ENCODE measurements at places on chromosomes 2 and 18. TPM values are rescaled to one million over a fixed set of nuclear protein-coding genes. Genes with fewer than 3 reads are reported as not detected.

DNA sequence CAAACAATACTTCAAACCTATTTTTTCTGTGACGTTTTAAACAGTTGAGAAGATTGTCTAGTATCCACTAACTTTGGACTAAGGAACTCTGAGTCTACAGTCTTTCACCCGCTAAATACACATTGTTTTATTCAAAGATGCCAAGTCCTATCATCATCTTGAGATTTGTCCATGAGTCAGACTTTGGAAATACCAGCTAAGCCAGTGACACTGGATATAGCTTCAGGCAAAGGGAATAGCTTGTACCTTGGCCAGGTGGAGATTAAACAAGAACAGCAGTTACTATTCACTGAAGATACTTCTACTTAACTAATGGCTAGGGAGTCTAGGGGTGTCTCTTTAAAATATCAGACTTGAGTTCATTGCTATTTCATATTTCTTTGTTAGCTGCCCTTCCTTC is 137.5 kb downstream of the COMMD1 start:
- H3K27ac ChIP-seq, result no peak overlapping the region
- H3K4me1 ChIP-seq, result peaks cover 4% of the 10 kb centered on the region
- no peak for DNase-seq
- no peaks in the 10 kb centered on the region for H3K27me3 ChIP-seq
- no peak overlapping the region for H3K4me3 ChIP-seq

- H3K36me3 ChIP-seq, result no peaks in the 10 kb centered on the region
- no peak for DNase-seq
- peaks cover 6% of the 10 kb centered on the region for H3K4me1 ChIP-seq
- H3K27ac ChIP-seq, result no peak overlapping the region
- H3K27me3 ChIP-seq, result no peaks in the 10 kb centered on the region
These were observed 4.4 kb downstream of the TXNDC2 start for GRCh38 chr18:9890196-9890595.

GRCh38 chr2:58047373-58047935 is 848 bp downstream of the VRK2 start:
- H3K36me3 ChIP-seq, result peaks cover 11% of the 10 kb centered on the region
- H3K27me3 ChIP-seq, result no peaks in the 10 kb centered on the region
- peak overlapping the region; percentile 84 for H3K4me3 ChIP-seq
- peaks cover 43% of the 10 kb centered on the region for H3K4me1 ChIP-seq

- peaks cover 100% of the 10 kb centered on the region for H3K27me3 ChIP-seq
- H3K27ac ChIP-seq, result no peak overlapping the region
- H3K4me1 ChIP-seq, result peaks cover 60% of the 10 kb centered on the region
- H3K4me3 ChIP-seq, result peak overlapping the region; percentile 45
These were observed 7.2 kb upstream of the SIX3 start for GRCh38 chr2:44934038-44934982.

DNA sequence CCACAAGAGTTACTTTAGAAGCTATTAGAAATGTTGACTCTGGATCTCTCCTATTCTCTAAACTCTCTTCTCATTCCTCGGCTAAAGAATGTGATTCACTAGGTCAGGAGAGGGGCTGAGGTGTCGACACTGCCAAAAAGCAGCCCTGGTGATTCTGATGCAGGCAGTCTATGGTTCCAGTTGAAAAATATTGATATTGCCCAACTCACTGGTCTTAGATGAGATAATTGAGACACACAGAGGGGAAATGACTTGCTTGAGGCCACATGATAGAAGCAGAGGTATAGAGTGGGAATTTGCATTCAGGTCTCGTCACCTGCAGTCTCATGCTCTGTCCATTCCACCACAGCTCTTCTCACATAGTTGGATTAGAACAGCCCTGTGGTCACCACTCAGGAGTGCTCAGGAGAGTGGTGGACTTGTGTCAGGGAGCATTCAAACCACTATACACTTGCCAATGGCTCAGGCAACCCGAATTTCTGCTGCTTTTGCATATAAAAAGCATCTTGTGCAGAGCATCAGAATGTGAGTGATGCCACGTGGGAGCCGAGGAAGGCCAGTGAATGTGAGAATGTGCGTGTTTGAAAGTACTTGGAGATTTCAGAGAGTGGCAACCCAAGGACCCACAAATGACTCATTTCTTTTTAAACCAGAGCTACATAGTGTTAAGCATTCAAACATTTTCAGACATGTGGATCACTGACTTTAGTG is 65.1 kb upstream of the CTLA4 start:
- no peak overlapping the region for H3K27ac ChIP-seq
- no peak for DNase-seq
- H3K36me3 ChIP-seq, result no peaks in the 10 kb centered on the region
- H3K4me1 ChIP-seq, result no peaks in the 10 kb centered on the region
- no peak overlapping the region for H3K4me3 ChIP-seq

GRCh38 chr2:191311156-191311555 is 66.0 kb downstream of the MYO1B start:
- no peak for DNase-seq
- H3K4me1 ChIP-seq, result peaks cover 25% of the 10 kb centered on the region
- H3K36me3 ChIP-seq, result no peaks in the 10 kb centered on the region
- H3K27me3 ChIP-seq, result no peaks in the 10 kb centered on the region
- H3K4me3 ChIP-seq, result no peak overlapping the region

GRCh38 chr2:170550501-170550900 is 164.6 kb upstream of the SP5 start:
- DNase-seq, result no peak
- peaks cover 5% of the 10 kb centered on the region for H3K4me1 ChIP-seq
- H3K27ac ChIP-seq, result no peak overlapping the region
- no peak overlapping the region for H3K4me3 ChIP-seq
- H3K27me3 ChIP-seq, result no peaks in the 10 kb centered on the region

DNA sequence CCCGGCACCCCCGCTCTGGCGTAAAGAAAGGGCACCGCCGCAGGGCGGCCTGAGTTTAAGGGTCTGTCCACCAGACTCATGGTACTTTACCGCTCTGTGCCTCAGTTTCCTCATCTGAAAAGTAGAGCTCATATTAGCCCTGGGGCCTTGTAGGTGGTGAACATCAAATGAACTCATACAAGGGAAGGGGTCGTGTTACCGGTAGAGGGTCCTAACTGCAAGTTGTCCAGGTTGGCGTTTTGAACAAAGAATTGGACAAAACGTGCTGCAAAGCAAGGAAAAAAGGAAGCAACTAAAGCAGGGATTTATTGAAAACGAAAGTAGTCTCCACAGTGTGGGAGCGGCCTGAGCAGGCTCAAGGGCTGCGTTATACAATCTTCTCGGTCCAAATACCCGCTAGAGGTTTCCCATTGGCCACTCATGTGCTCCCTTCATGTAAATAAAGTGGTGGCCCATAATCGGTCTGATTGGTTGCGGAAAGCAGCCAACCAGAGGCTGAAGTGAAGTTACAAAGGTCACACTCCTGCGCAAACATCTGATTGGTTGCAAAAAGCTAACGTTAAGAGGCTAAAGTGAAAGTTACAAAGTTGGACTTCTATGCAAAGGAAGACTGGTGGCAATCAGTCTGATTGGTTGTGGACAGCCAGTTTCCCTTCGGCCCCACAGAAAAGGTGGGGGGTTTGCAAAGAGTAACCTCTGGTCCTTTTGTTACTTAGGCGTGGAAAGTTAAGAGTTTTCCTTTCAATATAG is 80.7 kb upstream of the LDLRAD4 start:
- peaks cover 18% of the 10 kb centered on the region for H3K4me1 ChIP-seq
- H3K27ac ChIP-seq, result peak overlapping the region; percentile 75
- H3K27me3 ChIP-seq, result peaks cover 6% of the 10 kb centered on the region
- peak overlapping the region; percentile 80 for H3K4me3 ChIP-seq

The IL37 gene
- total RNA-seq, result not detected

The ASB18 gene
- 11.3 TPM for total RNA-seq
